ENCODE measurements at places on chromosomes 11 and 22.

GRCh38 chr22:40329466-40329865 is 16.8 kb upstream of the ADSL start:
- no peak for DNase-seq

DNA sequence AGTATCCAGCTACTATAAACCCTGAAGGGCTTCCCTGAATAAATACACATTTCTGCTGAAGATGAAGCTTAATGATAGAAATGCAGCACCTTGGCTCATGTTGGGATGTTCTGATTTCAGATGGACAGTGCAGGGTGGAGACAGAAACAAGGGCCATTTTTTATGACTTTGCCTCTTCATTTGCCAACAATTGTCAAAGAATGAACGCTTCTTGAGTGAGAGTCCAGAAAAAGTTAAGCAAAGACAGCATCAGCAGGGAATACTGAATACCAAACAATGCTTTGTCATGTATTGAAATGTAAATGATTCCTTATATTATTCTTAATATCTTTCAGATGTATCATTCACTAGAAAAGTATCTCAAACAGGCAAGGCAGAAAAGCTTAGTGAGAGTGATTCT is 84.9 kb downstream of the TRPC6 start:
- no peak for DNase-seq

DNA sequence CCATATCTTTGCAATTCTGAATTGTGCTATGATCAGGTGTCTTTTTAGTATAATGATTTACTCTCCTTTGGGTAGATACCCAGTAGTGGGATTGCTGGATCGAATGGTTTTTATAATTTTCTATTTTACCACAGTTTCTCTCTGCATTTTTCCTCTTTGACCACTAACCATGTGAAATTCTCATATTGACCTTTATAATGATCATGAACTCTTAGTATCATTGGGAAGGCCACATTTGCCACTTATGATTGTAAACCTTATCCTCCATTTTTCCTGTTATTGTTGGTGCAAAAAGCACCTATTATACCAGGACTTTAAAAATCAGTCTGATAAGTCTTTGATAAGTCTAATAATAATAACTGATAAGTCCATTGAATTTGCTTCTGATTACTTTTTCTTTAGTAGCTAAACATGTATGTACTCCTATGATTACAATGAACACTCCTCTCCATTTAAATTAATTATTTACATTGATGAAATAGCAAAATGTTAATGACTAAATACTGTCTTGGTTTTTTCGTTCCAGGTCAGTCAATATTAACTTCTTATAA is 9.6 kb downstream of the NEAT1 start:
- DNase-seq = no peak

DNA sequence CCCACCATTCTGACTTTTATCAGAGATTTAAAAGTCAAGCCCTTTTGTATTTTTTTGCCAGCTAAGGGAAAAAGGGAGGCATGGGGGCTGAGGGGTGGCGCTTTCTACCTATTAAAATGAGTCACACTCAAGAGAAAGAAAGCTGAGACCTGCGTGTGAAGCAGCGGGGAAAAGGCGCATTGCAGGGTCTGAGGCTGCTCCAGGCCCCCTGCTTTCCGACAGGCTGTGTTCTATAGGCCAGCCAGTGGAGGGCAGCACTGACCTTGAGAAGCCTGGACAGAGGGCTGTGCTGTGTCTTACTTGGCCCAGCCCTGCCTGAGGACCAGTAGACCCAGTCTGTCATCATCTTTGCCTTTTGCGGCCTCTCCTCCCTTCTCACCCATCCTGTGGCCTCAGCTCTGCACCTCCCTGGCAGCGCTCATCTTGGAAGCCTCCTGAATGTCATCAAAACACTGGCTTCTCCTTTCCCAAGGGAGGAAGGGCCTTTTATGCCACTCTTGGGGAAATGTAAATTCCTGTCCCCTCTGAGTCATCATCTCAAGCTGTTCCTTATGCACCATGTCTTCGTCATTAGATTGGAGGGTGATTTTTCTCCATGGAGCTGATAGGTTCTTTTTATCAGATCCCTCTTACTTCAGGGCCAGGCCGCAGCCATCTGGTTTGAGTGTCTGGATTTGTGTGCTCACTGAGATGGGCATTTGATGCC is 12.6 kb upstream of the MAPK8IP1 start:
- DNase-seq = no peak

GRCh38 chr11:36264011-36264972 is 24.9 kb downstream of the COMMD9 start:
- DNase-seq = no peak

GRCh38 chr11:130279989-130280388 is 34.7 kb downstream of the ZBTB44 start:
- DNase-seq = no peak
